Psoas muscle (tissue), 8 donors: ENCODE measurements at places on chromosomes 1 and 21. TPM values are rescaled to one million over a fixed set of nuclear protein-coding genes. Genes with fewer than 3 reads are reported as not detected.

- DNase-seq: no peak
Observed at GRCh38 chr1:59295618-59296017, 1.3 kb upstream of the FGGY start.

DNA sequence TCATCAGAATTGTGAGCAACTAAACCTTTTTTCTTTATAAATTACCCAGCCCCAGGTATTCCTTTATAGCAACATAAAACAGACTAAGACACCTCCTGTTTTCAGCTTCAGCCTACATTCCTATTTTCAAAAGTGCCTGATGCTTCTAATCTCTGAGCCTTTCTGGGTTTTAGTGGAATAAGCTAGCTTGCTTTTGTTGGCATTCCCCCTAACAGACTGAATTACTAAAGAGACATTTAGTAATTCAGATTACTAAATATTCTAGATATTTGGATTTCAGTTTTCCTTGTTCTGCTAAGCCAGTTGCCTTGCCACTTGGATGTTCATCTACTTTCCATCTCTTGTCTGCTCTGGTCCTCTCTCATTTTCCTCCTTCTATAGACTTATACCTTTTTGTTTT lies 10.5 kb upstream of the GNG12 start:
- DNase-seq: no peak

DNA sequence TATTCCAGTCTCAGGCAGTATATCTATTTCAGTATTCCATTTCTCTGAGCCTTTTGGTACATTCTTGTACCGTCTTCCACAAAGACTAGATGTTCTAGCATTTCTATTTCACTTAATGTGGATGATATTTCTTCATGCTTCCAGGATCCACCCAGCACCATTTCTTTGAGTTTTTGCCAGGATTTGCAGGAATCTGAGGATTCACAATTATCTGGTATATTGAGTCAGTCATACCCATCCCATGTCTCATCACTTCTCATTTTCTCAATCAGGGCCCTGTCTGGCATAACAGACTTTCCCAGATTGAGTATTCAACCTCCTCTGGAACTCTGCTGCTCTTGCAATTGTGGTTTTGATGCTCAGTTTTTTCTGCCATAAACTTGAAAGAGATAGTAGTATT lies 20.9 kb upstream of the COL11A1 start:
- no peak for DNase-seq

Gene MAP1LC3C
- total RNA-seq: 0.44 TPM

Gene GMEB1
- 8.4 TPM for total RNA-seq

DNA sequence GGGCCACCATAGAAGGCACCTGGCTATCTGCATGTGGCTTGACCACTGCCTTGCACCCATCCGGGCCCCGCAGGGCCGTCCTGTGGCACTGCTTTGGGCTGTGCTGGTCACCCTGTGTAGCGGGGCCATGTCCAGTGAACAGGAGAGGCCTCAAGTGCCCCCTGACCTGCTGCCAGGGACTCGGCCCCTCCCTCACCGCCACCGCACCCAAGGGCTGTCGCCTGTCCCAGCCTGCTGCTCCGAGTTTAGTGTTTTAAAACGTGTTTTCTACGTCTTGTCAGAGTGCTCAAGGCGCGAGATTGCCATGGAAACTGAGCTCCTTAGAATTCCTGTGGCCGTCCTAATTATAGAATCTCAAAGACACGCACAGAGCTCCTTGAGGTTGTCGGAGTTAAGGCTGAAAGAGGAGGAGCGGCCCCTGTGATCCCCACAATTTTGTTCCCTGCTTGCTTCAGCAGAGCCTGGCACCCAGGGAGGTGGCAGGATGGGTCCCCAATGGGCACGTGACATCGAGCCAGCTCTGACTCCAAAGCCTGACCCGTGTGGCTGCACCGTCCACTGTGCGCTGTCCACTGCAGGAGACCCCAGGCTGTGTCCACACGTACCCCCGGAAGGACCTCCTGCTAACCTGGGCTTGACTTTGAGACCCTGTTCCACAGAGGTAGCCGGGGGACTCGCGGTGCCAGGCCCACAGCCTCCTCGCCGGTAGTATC lies 66.2 kb downstream of the FAAP20 start:
- no peak for DNase-seq
